ENCODE measurements at places on chromosomes 6 and 20. TPM values are rescaled to one million over a fixed set of nuclear protein-coding genes. Genes with fewer than 3 reads are reported as not detected.

Gene ZNF391
- 8.3 TPM for total RNA-seq

Gene TMEM244
- not detected for total RNA-seq

DNA sequence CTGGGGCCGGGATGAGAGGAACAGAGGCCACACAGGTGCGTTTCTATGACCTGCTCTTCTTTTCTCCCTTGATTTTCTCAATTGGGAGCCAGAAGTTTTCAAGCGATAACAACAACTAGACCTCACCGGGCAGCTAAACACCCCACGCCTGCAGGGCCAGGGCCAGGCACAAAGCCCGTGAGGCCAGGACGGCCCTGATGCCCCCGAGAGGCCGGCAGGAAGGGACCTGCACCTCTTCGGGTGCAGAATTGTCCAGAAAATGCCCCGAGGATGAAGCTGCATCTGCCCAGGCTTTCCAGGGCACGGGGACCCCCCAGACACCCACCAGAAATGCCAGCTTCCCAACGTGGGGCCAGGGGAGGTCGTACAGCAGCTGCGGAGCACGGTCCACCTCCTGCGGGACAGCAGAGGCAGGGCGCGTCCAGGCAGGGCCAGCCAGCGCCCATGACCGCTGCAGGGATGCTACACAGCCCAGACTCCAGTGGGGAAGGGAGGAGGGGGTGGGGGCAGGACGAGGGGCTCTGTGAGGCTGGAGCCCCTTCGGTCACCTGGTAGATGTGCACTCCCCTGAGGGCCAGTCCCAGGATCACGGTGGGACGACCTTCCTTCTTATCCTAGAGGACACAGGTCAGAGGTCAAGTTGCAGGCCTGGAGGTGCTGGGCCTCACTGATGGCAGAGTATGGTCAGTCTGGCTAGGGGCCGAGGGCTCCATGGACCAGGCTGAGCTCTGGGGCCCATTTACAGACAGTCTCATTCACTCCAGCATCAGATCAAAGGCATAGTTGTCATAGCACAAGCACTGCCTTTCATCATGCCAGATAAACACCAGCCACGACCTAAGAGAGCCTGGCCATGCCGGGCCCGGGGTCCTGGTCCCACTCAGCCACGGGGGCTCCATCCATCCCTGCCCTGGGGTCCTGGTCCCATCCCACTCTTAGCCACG lies 16.4 kb downstream of the FRMD1 start:
- ATAC-seq = no peak

DNA sequence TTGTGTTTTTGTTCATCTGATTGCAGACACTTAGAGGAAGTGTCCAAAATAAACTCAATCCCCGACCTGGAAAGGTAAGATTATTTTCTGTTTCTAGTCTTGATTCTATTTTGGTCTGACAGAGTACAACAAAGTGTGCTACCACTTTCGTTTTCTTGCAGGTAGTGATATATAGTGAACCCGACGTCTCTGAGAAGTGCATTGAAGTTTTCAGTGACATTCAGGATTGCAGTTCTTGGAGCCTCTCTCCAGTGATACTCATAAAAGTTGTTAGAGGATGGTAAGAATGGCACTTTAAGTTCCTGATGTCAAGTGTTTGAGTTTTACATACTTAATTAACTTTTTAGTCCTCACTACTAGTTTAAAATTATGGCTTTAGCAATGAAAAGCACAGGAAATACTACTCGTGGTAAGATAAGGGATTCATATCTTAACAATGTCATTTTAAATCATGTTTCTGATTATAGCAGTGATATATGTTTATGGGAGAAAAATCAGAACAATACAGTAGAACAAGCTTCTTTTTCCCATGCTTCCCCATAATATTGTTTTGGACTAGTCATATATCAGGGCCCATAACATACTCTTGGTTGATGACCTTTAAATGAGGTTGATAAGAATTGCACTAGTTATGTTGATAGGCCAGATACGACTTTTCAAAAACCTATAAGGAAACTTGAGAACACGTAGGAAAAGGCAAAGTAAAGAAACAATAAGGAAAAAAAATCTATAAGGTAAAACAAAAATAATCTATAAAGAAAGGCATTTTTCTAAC lies 104.0 kb downstream of the RTN4IP1 start:
- no peak for ATAC-seq

DNA sequence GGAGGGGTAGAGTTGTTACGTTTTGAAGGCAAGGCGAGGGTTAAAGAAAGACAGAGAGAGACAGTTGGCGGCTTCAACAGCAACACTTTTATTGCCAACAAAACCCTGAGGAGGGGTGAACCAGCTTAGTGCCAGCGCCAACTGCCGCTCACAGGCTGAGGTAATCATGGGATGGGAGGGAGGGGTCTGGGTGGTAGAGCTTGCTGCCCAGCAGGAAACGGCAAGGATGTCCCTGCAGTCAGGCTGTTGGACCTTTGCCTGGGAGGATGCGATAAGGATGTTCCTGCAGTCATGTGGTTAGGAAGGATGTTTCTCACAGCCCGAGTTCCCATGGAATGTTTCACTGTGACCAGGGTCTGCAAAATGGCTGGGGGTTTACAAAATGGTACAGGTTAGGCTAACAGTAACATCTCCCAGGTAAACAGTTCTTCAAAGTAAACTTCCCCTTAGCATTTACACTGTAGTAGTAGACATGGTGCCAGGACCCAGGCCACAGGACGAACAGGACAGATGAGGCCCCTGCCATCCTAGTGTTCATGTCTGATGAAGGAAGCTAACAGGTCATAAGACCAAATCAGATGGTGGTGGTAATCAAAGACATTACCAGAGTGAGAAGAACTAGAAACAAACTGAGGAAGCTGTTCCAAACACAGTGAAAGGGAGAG lies 647.3 kb upstream of the DEFB115 start:
- ATAC-seq = no peak

- no peak for ATAC-seq
Observed at GRCh38 chr6:162371121-162371520, 356.4 kb downstream of the PRKN start.

Gene MUC22
- 0.26 TPM for total RNA-seq

Gene TRIM15
- not detected for total RNA-seq

Gene SNX3
- total RNA-seq = 199 TPM

GRCh38 chr6:41226752-41227151 lies 1.4 kb upstream of the TREML4 start:
- no peak for ATAC-seq

Gene TNNC2
- 2.2 TPM for total RNA-seq

DNA sequence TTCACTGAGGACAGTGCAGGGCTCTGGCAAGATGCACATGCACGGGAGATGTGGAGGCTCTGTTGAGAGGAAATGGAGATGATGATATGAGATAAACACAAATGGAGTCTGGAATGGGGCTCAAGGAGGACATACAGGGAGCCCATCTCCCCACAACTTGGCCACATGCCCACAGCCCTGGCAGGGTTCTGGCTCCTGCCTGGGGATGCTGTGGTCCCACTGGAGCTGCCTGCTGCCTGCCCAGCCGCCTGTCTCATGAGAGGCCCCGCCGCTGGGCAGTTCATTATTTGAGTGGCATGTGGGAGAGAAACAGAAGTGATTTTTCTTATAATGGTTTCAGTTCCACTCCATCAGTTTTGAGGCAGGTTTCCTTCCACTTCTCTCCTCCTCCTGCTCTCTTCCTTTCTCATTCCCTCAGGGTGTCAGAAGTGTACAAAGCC lies 133.6 kb upstream of the TRAF3IP2 start:
- no peak for ATAC-seq

- ATAC-seq = peak; percentile 50
Observed at GRCh38 chr20:36461600-36462439, 79.5 kb upstream of the MYL9 start.

GRCh38 chr6:163756079-163756478 lies 341.6 kb downstream of the QKI start:
- ATAC-seq = no peak

DNA sequence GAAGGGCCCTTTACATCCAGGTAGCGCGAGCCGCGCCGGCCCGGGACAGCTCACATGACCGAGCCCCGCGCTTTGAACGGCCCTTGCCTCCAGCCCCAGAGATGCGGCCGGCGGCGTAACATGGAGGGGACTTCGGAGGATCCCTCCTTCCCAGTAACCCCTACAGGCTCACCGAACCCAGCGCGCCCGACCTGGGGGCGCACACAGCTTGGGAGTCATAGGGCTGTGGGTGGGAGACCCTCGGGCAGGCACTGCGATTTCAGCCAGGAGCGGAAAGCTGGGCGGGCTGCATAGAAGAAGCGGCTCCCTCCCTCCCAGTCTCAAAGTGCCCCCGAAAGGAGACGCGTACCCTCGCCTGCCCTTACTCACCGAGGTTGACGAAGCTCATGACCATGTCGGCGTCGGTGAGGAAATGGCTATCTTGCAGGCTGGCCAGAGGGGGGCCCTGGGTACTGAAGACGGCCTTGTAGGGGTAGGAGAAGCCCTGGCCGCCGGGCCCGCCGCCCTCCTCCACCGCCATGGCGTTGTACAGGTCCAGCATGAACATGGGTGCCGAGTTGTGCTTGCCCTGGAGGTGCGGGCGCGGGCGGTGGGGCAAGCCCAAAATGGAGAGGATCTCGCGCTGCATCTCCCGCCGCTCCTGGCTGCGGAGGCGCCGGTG lies 975 bp downstream of the BMP7 start:
- ATAC-seq = no peak

DNA sequence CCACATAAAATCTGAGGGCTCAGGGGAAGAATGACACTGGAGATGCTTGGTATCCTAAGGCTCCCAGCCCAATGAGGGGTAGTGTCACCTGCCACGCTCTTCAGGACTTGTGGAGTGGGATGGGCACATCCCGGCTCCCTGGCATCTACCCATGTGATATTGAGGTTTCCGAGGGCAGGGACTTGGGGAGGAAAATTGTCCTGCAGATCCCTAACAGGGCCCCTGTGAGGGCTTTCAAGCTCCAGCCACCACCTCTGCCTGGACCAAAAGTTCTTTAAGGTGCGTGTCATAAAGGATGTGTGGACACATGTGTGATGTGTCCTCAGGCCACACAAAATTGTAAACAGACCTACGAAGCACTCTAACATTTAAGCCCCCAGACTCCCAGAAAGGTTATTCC lies 2.5 kb downstream of the SCML4 start:
- no peak for ATAC-seq

DNA sequence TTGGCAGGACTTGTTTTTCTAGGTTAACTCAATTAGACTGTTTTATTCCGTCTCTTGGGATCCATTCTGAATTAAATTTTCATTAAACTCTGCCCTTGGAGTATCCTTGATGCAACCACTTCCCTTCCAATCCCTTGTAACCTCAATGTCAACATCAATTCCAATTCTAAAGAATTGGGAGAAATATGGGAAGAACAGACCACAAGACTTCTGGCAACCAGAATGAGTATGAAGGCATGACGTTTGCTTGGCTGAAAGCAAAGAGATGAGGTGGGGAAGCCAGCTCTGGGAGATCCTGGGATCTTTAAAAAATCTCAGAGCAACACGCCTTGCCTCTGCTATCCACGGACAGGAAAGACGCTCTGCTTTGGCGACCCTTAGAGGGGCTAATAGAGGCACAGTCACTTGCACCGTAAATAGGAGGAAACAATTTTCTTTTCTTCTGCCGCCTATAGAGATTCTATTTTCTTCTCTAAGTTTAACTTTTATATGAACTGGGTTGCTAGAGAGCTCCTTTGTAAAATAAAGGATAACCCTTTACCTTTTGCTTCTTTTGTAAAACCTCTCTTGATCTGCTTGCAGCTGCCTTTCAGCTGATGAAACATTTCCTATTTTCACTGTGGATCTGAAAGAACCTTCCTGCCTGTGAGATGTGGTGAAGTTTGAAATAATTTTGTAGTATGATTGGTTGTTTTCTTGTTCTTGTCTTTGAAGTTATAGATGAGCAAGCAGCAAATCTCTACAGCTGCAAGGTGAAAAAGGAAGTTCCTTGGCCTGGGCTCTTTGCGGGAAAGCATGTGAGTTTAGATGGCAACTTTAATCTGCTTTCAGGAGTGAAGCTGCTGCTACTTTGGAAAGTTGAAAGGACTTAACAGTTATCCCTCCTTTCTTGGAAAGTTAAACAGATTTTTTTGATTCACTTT lies at the start of gene ASIP:
Gene ASIP (plus strand): TSS at position 731 of the 923 bp plus-strand sequence. CDS start 18,952 bp downstream, outside the sequence.
- ATAC-seq = no peak

Gene LRRC73
- 0.79 TPM for total RNA-seq

- peak; percentile 66 for ATAC-seq
Observed at GRCh38 chr6:43821101-43821886, 51.3 kb downstream of the VEGFA start.

Gene TMEM200A
- 10.1 TPM for total RNA-seq

DNA sequence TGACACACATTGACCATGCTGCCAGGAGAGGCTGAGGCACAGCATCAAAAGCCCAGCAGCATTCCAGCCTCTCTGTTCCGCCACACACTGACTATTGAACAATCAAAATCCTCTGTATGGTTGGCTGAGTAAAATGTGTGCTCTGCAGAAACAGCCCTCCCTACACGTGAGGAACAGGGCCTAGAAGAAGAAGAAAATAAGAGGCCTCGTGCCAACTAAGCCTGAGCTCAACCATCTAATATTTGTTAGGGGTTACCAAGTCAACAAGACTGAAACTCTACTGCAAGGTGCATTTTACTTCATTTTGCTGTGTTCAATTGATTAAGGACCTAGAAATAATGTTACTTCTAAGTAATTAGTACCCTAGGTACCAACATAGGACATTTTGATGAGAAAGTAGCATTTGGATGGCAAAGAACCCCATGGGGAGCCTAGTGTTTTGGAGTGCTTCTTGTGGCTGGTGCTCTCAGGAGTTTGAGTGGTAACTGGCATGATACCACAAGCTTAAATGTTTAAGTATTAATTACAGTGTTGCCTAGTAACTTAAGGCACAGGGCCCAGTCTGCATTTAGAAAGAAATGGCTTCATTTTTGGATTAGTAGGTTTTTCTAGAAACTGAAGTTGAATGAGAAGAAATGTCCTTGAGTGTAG lies 146.6 kb upstream of the PLN start:
- ATAC-seq = no peak

DNA sequence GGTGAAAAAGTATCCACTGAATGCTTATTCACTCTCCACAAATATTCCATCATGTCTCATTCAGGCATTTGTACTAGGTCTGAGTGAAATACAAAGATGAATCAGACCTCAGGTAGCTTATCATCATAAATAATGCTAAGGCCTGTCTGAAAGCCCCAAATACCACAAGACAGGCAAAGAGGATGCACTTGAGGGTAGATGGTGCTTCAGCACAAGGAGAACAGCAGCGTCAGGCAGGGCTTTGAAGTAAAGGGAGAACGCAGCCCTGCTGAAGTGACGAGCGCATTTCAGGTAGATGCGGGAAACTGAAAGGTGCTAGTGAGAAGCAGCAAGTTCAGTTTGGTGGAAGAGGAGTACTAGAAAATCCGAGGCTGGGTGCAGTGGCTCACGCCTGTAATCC lies 38.7 kb downstream of the MAP3K5 start:
- no peak for ATAC-seq

GRCh38 chr20:51424270-51425117 lies 118.0 kb downstream of the NFATC2 start:
- no peak for ATAC-seq

- ATAC-seq = peak; percentile 10
Observed at GRCh38 chr6:36963451-36964290, 9.1 kb downstream of the PI16 start.

Measured in motor neuron (in vitro differentiated cells).